Muscle of back (tissue), 13 donors: ENCODE measurements at places on chromosomes 4 and X. TPM values are rescaled to one million over a fixed set of nuclear protein-coding genes. Genes with fewer than 3 reads are reported as not detected.
A peak's percentile ranks its signal among the peaks of the same experiment; 100 is the strongest.

- no peak for DNase-seq
Observed at GRCh38 chrX:13047759-13048158, 3.3 kb upstream of the FAM9C start.

- no peak for DNase-seq
Observed at GRCh38 chr4:90951037-90951436, 823.8 kb downstream of the CCSER1 start.

DNA sequence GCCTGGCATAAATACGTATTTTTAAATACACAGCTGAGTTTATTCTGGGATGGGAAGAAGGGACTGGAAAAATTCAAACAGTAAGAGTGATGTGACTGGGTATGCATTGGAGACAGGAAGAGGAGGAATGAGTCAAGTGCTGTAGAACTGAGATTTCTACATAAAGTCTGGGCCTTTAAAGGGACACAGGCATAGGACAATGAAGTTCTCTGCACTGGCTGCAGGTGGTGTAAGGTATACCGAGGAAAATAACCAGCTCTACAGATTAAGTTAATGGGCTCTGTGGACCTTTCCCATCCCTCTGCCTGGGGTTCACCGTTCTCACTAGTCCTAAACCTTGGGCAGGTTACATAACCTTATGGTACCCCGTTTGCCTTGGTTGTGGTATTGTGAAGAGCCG is 68.7 kb downstream of the DHX15 start:
- no peak for DNase-seq

DNA sequence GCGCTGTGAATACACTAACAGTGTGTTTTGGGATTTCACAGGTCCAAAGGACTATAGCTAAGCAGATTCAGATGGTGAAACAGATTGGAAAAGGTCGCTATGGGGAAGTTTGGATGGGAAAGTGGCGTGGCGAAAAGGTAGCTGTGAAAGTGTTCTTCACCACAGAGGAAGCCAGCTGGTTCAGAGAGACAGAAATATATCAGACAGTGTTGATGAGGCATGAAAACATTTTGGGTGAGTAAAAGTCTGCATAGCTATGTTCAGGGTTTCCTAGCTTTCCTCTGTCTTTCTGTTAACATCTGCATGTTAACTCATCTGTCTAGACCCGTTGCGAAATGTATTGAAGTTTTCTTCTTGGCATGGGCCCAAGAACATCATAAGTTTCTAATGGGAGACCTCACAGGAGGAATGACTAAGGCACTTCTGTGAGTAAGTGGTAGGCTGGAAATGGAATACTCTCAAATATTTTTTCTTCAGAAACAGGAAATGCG is 372.1 kb downstream of the BMPR1B start:
- DNase-seq: peak; percentile 99

The FAAH2 gene
- polyA plus RNA-seq: 0.71 TPM

The ZDHHC9 gene
- polyA plus RNA-seq: 34.9 TPM

- DNase-seq: no peak
Observed at GRCh38 chr4:7721984-7722551, 217.6 kb downstream of the AFAP1 start.

- DNase-seq: peak; percentile 15
Observed at GRCh38 chrX:149830192-149830873, 48.6 kb downstream of the MAGEA9 start.

DNA sequence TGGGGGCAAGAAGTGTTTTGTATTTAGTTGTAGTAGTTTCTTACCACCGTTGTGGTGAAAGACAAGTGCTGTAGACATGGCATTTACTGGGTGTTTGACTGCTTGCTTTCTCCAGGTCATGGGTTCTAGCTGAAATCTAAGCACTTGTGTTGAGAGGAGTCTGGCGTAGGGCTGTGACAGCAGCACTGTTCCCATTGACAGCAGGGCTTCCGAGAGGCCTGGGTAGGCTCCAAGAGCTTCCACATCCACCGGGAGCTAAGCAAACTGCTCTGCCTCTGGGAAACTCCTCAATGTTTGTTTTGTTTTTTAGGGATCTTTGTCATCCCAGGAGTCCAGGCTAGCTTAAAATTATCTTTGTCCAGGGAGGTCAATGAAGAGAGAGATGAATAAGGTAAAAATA is 44.3 kb downstream of the BMPR1B start:
- no peak for DNase-seq
